Stimulated activated effector memory CD8-positive, alpha-beta T cell treated with anti-CD3 and anti-CD28 coated beads, Interleukin-12 subunit alpha, Interleukin-12 subunit beta, amount 100 ng/mL, for 72 hours (primary cell): ENCODE measurements at places on chromosomes 4 and X.

DNA sequence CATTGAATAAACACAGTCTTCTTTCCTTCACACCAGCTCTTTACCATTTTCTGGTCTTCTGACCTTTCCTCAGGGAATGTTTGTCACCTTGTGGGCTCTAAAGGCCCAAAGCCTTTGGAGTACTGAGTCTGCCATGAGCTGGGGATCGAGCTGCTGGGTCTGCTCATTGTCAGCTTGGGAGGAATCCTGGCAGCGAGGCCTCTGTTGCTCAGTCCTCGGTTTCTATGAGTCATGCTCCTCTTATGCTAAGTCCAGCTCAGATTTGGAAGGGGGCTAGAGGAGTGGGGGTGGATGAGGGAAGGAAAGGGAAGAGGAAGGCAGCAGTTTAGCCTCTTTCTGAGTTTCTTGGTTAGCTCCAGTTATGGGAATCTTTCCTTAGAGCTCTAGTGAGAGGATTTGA lies 31.1 kb downstream of the NHSL2 start:
- no peak for DNase-seq

DNA sequence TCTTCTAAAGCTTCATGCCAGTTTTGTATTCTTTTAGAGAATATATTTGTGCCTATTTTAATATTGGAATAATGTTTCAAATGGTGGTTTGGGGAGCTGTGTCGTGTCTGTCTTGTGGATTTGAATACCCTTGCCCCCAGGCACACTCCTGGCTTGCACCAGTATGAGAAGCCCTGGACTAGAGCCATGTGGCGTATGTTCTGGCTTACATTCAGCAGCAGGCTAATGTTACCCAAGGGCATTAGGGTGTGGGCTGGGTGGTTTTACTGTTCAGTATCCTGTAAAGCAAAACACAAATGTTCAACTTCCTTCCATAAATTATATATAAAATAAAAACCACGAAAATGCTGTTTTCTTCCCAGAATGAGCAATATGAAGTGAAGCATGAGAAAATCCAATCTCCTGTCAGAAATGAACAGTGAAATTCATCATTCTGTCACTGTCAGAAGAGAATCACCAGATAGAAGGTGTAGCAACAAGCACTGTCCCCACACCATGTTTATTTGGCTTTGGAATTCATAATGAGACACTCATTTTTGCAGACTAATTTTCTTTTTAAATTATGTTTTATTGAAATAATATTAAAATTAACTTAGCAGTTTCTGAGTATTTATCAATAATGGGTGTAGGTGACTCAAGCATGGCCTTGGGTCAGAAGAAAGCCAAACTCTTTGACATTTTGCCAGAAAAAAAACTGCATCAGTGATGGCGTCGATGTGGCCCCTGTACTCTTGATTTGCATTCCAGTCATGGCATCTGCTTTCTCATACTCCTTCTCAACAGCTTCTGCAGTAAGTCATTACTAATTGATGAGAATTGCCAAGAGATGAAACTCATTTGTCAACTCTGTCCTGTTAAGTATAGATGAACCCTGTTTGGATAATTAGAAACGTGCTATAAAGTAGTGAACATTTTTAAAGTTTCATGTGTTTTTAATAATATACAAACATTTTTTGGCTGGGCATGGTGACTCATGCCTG lies 43.8 kb downstream of the WWC2 start:
- no peak for DNase-seq

DNA sequence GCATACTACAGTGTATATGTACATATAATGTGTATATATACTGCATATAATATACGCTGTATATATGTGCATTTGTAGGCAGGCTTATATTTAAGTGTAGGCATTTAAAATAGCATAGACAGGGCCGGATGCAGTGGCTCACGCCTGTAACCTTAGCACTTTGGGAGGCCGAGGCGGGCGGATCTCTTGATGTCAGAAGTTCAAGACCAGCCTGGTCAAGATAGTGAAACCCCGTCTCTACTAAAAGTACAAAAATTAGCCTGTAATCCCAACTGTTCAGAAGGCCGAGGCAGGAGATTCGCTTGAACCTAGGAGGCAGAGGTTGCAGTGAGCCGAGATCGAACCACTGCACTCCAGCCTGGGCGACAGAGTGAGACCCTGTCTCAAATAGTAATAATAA lies 78.4 kb downstream of the JAKMIP1 start:
- DNase-seq = no peak

- no peak for DNase-seq
Observed at GRCh38 chr4:26124753-26125321, 196.0 kb upstream of the RBPJ start.

DNA sequence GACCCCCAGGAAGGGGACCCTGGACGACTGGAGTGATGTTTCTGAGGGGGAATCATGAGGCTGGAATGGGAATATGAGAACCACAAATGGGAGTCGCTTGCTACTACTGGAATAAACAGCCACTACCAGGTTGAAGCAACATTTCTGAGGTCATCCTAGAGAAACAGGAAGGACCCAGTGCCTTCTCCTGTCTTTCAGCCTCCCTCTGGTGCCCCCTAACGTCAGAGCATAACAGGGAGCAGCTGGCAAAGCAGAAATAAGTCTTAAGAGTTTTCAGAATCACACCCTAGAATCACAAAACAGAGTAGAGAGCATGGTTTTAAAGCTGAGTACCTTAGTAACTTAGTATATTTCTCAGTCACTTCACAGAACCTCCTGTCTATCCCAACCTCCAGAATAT lies 347.8 kb upstream of the PITX2 start:
- no peak for DNase-seq

GRCh38 chr4:74451214-74451661 lies 6.3 kb downstream of the AREG start:
- no peak for DNase-seq

DNA sequence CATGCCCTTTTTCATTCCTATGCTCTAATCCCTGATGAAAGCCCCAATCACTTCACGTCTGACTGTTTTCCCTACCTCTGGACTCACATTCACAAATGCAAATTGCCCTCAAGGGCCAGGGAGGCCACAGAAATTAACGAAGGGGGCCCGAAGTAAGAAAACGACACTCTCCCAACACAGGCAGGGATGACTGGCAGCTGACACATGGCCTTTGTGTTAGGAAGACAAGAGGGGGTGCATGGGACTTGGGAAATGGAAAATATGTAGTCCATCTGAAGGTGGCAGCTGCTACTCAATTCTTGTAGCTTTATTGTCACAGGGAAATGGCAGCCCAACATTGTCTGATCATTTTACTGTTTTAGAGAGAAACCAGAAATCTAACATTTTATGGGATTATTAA lies 12.3 kb upstream of the SPARCL1 start:
- DNase-seq = no peak

- DNase-seq = no peak
Observed at GRCh38 chr4:102036016-102036415, 245.5 kb downstream of the BANK1 start.

GRCh38 chr4:187065396-187065795 lies 341.7 kb upstream of the FAT1 start:
- no peak for DNase-seq

GRCh38 chrX:153692003-153692402 lies 4.3 kb downstream of the SLC6A8 start:
- DNase-seq = no peak

DNA sequence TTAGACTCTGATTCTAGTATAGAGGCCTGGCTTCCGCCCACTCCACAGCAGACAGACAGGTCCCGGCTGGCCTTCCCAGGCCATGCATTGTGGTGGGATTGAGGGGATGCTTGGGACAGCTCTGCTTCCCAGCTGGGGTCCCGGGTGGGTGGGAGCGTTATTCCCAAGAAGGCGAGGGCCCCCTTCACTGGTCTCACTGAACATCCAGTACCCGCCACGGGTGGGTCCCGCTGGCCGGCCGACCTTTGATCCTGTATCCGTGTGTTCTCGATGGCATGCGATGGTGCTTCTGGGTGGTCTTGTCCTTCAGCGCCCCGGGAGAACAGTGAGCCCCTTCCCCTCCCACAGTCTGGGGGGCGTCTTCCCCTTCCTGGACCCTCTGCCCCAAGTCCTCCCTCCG lies 231.4 kb downstream of the AFAP1 start:
- DNase-seq = no peak

- no peak for DNase-seq
Observed at GRCh38 chr4:180314972-180315371, 1928.2 kb upstream of the TENM3 start.

GRCh38 chrX:123851079-123851478 lies 8.8 kb upstream of the XIAP start:
- no peak for DNase-seq

DNA sequence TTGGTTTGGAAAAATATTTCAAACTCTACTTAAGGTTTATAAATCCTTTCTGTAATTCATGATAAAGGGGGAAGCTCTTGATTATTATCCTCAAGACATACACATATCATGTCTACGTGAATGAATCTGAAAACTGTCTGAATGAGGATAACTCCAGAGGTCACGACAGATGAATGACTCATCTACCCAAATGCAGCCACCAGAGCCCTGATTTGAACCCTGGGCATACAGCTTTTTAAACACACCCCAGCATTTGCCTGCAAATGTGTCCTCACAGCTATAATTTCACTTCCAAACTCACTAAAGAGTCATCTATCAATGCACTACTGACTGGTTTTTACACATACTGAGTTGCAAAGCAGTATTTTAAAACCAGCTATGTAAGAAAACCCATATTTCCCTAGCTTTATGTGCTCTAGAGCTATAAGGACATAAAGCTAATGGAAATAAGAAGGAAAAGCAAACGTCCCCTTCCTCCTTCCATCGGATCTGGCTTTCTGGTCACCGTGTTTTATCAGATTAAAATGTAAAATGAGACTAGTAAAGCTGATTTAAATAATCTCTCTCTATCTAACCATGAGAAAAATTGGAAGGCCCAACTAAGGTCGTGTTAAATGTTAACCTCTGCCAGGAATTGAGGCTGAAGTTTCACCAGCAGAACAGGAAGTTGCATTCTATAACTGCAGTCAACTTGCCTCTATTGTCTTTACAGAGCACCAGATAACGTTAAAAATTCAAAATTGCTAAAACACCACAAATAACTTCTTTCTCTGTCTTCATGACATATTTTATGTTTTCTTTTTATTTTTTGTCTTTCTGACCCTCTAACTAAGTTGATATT lies 63.1 kb upstream of the SPP1 start:
- DNase-seq = no peak

DNA sequence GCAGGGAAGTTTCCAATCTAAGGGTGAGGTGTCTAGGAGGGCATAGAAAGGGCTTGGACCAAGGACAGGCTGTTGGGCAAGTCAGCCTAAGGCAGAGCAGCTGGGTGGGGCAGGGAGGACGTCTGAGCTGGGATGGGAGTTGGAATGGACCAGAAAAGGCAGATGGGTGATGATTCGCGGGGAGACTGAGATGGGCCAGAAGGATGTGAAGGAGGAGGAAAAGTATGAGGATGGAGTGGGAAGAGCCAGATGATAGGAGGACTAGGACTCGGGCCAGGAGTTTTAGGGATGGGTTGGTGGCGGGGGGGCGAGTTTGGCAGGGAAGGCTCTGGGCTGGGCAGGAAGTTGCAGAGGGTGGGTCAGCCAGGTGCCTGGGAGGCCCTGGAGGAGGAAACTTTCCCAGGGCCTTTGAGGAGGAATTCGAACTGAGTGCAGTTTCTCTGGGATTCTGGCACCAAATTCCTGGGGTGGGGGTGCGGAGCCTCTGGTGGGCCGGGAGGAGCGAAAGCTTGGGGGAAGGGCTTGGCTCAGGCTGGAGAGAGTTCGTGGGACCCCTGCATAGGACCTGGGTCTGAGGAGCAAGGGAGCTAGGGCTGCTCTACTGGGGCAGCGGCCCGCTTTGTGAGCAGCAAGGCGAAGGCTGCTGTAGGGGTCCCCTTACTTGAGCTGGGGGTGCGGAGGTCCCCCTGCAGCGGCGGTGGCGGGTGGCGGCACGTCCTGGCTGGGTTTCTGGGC lies 8.7 kb upstream of the TIMP1 start:
- no peak for DNase-seq

GRCh38 chrX:22165732-22166457 lies 106.8 kb upstream of the CBLL2 start:
- DNase-seq = no peak

DNA sequence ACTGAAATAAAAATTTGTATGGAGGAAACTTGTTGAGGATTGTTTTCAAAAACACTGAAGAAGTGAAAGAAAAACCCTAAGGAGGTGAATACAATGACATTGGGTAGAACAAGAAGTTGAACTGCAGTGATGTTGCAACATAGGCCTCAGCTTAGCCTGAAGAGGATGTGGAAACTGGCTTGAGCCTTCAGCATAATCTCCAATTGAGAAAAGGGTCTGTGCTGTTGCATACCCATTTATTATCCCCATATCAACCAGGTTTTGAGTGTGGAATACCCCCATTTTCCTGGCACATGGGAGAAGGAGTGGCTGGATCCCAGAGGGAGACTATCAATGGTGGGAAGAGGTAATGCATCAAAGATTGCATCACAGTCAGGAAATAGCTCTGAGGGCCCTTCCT lies 695.0 kb upstream of the HS3ST1 start:
- DNase-seq = no peak

DNA sequence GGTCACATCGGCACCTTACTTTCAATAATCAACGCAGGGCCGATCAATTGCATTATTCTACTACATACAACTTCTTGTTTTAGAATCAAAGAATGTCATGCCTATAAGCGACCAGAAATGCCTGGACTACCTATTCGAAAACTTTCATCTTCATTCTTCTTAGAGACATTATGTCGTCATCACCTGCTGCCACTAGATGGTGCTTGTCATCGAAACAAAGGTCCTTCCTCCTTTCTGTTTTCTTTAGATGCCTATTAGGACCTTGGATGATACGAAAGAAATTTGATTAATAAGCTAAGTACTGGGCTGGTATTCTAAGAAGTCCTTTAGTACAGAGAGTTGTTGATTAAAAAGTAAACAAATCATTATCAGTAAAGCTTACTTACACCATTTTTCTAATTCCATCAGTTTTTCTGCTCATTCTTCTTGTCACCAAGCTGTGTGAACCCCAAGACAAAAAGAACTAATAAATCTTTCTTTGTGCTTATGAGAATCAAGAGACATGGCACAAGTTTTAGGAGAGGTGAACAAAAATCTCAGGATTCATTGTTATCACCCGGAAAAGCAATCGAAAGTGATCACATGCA lies 154.5 kb upstream of the SLC4A4 start:
- DNase-seq = peak; percentile 52

- no peak for DNase-seq
Observed at GRCh38 chr4:152700151-152700550, 20.4 kb upstream of the TMEM154 start.

- DNase-seq = no peak
Observed at GRCh38 chrX:153731117-153731844, 6.6 kb downstream of the ABCD1 start.

DNA sequence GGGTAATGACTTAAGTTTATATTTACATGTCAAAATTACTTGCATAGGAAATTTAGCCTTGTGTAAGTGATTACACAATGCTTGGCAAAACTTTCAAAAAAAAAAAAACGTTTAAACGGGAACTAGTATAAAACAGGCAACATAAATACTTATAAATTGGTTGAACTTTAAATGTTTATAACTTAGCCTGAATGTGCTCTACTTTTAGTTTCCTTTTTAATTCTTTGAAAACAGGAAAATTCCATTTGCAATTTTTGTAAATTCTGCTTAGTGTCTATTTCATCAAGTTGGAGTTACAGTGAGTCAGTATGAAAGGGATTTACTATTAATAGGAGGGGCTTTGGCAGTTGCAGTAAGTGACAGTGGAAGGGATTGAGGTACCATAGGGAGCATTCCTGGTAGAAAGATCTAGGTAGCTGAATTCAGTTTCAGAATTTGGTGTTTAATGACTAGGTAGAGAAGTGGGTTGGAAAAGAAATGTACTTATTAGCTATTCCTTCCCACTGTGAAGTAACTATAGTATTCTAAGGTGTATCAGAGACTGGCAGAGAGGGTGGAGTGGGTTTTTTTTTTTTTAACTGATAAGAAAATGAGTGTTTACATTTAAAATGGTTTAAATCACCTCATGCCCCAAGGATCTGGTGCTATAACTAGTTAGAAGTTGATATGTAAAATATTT lies 2.8 kb downstream of the STAG2 start:
- DNase-seq = no peak
